ENCODE measurements at places on chromosomes 11 and 22. TPM values are rescaled to one million over a fixed set of nuclear protein-coding genes. Genes with fewer than 3 reads are reported as not detected.

FAM181B gene
- not detected for total RNA-seq

CDC42EP2 gene
- total RNA-seq: 0.66 TPM

DNA sequence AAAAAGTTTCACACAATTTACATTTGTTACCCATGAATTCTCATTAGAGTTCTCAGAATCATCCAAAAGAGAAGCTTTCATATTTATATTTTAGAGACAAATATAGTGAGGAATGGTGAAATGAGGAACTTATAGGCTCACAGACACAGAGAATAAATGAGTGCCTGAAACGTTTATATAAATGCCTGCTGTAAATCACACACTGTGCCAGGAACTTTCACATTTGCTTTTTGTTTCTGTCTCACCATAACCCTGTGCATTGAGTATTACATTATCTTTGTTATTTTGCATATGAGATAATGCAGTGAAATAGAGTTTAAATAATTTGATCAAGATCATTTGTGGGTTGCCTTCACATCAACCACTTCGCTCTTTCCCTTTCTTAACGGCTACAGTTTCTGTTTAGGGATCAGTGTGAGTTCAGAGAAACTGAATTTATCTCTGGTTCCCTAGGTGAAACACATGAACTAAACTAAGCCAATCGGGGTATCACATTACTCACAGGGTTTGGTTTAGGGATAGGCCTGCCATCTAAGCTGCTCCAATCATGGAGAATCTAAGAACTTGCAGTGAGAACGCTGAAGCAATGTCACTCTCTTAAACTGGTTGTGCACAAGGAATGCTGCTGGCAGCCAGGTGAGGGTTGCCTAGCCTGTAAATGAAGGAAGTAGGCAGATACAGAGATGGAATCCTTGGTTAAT lies 1339.2 kb upstream of the TENM4 start:
- H3K4me3 ChIP-seq: no peak overlapping the region
- no peaks in the 10 kb centered on the region for H3K4me1 ChIP-seq
- no peaks in the 10 kb centered on the region for H3K36me3 ChIP-seq
- H3K27ac ChIP-seq: no peak overlapping the region

- H3K4me3 ChIP-seq: no peak overlapping the region
- no peaks in the 10 kb centered on the region for H3K36me3 ChIP-seq
- no peak overlapping the region for H3K27ac ChIP-seq
- DNase-seq: no peak
- H3K27me3 ChIP-seq: no peaks in the 10 kb centered on the region
Measured at GRCh38 chr11:128925250-128925600, 17.4 kb downstream of the TP53AIP1 start.

- peaks cover 31% of the 10 kb centered on the region for H3K36me3 ChIP-seq
- peak; percentile 67 for DNase-seq
- H3K27me3 ChIP-seq: no peaks in the 10 kb centered on the region
- peaks cover 27% of the 10 kb centered on the region for H3K4me1 ChIP-seq
- H3K4me3 ChIP-seq: peak overlapping the region; percentile 45
- peak overlapping the region; percentile 83 for H3K27ac ChIP-seq
Measured at GRCh38 chr22:35411102-35411501, 11.2 kb downstream of the MCM5 start.

SMIM38 gene
- 3.5 TPM for total RNA-seq

THY1 gene
- total RNA-seq: 2.4 TPM

DNA sequence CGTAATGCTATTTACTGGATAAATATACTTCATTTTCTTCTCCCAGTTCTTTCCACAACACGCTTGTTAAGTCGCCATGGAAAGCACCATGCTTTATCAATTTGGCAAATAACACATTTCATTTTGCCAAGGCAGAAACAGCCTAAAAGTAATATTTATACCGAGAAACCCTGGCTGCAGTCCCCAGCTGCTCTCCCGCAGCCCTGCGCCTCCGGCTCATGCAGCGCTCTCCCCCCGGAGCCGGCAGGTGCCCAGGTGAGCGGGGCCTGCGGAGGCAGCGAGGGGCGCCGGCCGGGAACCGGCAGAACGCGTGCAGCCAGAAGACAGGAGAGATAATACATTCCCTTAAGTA lies 681 bp upstream of the ARHGEF12 start:
- peak overlapping the region; percentile 61 for H3K27ac ChIP-seq
- H3K4me3 ChIP-seq: peak overlapping the region; percentile 74
- no peaks in the 10 kb centered on the region for H3K27me3 ChIP-seq
- H3K4me1 ChIP-seq: peaks cover 9% of the 10 kb centered on the region
- DNase-seq: no peak

OR52B6 gene
- total RNA-seq: not detected

SCUBE2 gene
- total RNA-seq: 0.31 TPM

- H3K27me3 ChIP-seq: no peaks in the 10 kb centered on the region
- H3K4me1 ChIP-seq: no peaks in the 10 kb centered on the region
- no peak overlapping the region for H3K4me3 ChIP-seq
- H3K27ac ChIP-seq: no peak overlapping the region
- no peak for DNase-seq
Measured at GRCh38 chr11:77557553-77557952, 32.2 kb upstream of the AQP11 start.

DNA sequence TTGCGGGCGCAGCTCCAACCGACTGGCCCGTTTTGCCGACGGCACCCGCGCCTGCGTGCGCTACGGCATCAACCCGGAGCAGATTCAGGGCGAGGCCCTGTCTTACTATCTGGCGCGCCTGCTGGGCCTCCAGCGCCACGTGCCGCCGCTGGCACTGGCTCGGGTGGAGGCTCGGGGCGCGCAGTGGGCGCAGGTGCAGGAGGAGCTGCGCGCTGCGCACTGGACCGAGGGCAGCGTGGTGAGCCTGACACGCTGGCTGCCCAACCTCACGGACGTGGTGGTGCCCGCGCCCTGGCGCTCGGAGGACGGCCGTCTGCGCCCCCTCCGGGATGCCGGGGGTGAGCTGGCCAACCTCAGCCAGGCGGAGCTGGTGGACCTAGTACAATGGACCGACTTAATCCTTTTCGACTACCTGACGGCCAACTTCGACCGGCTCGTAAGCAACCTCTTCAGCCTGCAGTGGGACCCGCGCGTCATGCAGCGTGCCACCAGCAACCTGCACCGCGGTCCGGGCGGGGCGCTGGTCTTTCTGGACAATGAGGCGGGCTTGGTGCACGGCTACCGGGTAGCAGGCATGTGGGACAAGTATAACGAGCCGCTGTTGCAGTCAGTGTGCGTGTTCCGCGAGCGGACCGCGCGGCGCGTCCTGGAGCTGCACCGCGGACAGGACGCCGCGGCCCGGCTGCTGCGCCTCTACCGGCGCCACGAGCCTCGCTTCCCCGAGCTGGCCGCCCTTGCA lies 1.0 kb downstream of the FJX1 start:
- H3K4me1 ChIP-seq: peaks cover 8% of the 10 kb centered on the region
- no peaks in the 10 kb centered on the region for H3K36me3 ChIP-seq
- no peak for DNase-seq
- peak overlapping the region; percentile 56 for H3K4me3 ChIP-seq
- no peaks in the 10 kb centered on the region for H3K27me3 ChIP-seq
- H3K27ac ChIP-seq: no peak overlapping the region

TBX1 gene
- total RNA-seq: not detected

EMID1 gene
- total RNA-seq: 17.5 TPM

DNA sequence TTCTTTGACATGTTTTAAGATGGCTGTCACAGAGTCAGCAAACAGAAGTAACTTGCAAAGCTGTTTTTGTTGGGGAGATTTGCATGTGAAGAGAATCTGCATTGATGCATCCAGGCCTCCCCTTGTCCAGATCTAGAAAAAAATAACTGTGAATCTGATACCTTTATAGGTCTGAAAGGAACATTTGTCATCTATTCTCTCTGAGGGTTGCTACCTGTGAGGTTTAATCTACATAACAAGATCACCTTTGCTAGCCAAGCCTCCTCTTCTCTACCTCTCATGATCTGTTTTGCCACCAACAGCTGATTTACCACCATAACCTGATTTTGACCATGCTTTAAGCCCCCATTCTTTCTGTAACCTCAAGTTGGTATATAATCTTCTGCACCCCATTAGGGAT lies 47.2 kb upstream of the SLC5A12 start:
- DNase-seq: no peak
- no peaks in the 10 kb centered on the region for H3K36me3 ChIP-seq
- H3K27me3 ChIP-seq: no peaks in the 10 kb centered on the region
- no peaks in the 10 kb centered on the region for H3K4me1 ChIP-seq

DNA sequence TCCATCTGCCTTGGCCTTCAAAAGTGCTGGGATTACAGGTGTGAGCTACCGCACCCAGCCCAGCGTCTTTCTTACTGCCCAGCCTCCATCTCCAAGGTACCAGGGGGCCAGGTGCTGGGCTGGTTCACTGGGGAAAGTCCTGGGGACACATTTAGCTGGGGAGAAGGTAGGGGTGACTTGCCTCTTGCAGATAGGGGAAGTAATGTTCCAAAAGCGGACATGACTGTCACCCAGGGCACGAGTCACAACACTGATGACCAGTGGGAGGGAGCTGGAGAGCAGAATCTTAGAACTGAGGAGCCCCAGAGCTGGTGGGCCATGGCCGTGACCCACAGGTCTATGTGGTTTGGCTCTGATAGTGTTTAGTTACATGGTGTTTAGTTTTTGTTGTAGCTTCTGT lies 2.4 kb upstream of the SLC15A3 start:
- H3K4me1 ChIP-seq: peaks cover 28% of the 10 kb centered on the region
- no peaks in the 10 kb centered on the region for H3K36me3 ChIP-seq
- H3K27me3 ChIP-seq: no peaks in the 10 kb centered on the region
- no peak for DNase-seq

GRCh38 chr11:117495357-117495756 lies 167.7 kb downstream of the CEP164 start:
- H3K27me3 ChIP-seq: peaks cover 4% of the 10 kb centered on the region
- no peaks in the 10 kb centered on the region for H3K4me1 ChIP-seq
- no peak overlapping the region for H3K27ac ChIP-seq
- H3K4me3 ChIP-seq: no peak overlapping the region
- H3K36me3 ChIP-seq: no peaks in the 10 kb centered on the region

DNA sequence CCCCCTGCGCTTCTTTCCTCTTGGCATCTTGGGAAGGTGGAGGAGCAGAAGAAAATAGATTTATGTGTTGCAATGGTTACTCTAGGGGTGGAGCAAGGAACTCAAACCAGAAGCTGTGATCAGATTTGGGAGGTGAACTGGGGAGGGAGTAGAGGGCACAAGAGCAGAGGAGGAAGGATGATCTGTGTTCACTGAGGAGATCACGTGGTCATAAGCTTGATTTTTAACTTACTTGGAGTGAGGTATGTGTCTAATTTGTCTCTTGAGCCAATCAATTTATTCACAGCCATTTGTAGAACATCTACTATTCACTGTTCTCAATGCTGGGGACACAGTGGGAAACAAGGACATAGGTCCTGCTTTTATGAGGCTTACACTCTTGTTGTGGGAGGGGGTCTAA lies 24.8 kb upstream of the CD82 start:
- no peaks in the 10 kb centered on the region for H3K4me1 ChIP-seq
- no peak overlapping the region for H3K4me3 ChIP-seq
- H3K27ac ChIP-seq: no peak overlapping the region

GRCh38 chr11:70292863-70293262 lies 22.4 kb downstream of the PPFIA1 start:
- no peak overlapping the region for H3K27ac ChIP-seq
- H3K4me1 ChIP-seq: no peaks in the 10 kb centered on the region
- DNase-seq: no peak
- H3K27me3 ChIP-seq: no peaks in the 10 kb centered on the region

DNA sequence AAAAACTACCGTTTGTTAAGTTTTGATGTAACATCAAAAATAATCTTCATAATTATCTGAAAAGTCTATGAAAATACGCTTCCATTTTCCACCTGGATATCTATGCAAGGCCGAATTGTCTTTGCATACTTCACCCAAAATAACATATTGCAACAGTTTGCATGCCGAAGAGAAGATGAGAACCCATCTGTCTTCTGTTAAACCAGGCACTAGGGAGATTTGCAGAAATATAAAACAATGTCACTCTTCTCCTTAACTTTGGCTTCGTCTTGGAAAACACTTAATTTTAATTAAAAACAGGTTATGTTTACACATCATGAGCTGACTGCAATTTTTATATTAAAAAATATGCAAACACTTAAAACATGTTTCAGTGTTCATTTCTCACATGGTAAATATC lies 1325.8 kb downstream of the TBC1D22A start:
- no peak overlapping the region for H3K4me3 ChIP-seq
- no peak for DNase-seq
- no peak overlapping the region for H3K27ac ChIP-seq
- peaks cover 36% of the 10 kb centered on the region for H3K4me1 ChIP-seq
- H3K27me3 ChIP-seq: no peaks in the 10 kb centered on the region

GRCh38 chr11:121575250-121575962 lies 122.6 kb upstream of the SORL1-AS1 start:
- peak overlapping the region; percentile 75 for H3K27ac ChIP-seq
- peaks cover 56% of the 10 kb centered on the region for H3K4me1 ChIP-seq
- no peak overlapping the region for H3K4me3 ChIP-seq
- H3K36me3 ChIP-seq: peaks cover 57% of the 10 kb centered on the region
- no peaks in the 10 kb centered on the region for H3K27me3 ChIP-seq
- DNase-seq: peak; percentile 74

TRIM48 gene
- total RNA-seq: not detected

DNA sequence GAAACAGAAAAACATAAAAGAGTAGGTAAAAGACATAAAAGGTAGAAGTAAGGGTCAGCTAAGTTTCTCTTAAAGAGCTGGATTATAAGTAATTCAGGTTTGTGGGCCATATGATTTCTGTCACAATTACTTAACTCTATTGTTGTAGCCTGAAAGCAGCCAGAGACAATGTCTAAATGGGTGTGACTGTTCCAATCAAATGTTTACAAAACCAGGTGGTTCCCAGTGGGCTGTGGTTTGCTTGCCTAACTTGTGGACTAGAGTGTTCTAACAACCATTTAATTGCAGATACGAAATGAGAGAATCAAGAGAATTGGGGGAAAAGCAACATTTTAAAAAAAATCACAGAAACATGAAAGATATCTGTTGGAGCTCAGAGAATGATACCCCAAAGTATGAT lies 22.6 kb downstream of the OR6M1 start:
- no peak for DNase-seq
- H3K36me3 ChIP-seq: no peaks in the 10 kb centered on the region
- H3K4me3 ChIP-seq: no peak overlapping the region
- H3K27ac ChIP-seq: no peak overlapping the region

- H3K27me3 ChIP-seq: no peaks in the 10 kb centered on the region
- H3K4me1 ChIP-seq: no peaks in the 10 kb centered on the region
- no peak for DNase-seq
- H3K27ac ChIP-seq: no peak overlapping the region
Measured at GRCh38 chr11:1224491-1225385, 1.9 kb downstream of the MUC5B start.

- H3K4me1 ChIP-seq: peaks cover 29% of the 10 kb centered on the region
- peak overlapping the region; percentile 100 for H3K27ac ChIP-seq
- H3K36me3 ChIP-seq: no peaks in the 10 kb centered on the region
- peak; percentile 53 for DNase-seq
- H3K4me3 ChIP-seq: peak overlapping the region; percentile 77
Measured at GRCh38 chr11:65498042-65498726, 661 bp upstream of the MALAT1 start.

XPNPEP3 gene
- 19.9 TPM for total RNA-seq
